ENCODE measurements at places on chromosomes 16 and 17. TPM values are rescaled to one million over a fixed set of nuclear protein-coding genes. Genes with fewer than 3 reads are reported as not detected.

Gene ATP1B2
- total RNA-seq, result 0.16 TPM

Gene MAP2K6
- total RNA-seq, result 10.7 TPM

Gene WNK4
- total RNA-seq, result 0.50 TPM

Gene GH1
- not detected for total RNA-seq

Gene CDH15
- total RNA-seq, result not detected

Gene PRDM7
- not detected for total RNA-seq

Gene KRTAP17-1
- total RNA-seq, result not detected

Gene KDM8
- total RNA-seq, result 14.2 TPM

Gene FOXK2
- 71.1 TPM for total RNA-seq

Gene GAS2L2
- total RNA-seq, result not detected

Measured in T-helper 2 cell treated with Interferon-gamma antibody and Interleukin-4, amounts not matched to agents 100 ng/mL and 5 ng/mL, for 36 hours (primary cell).